ENCODE measurements at places on chromosomes 4 and X.
A peak's percentile ranks its signal among the peaks of the same experiment; 100 is the strongest.

- DNase-seq = peak; percentile 92
These were observed 541.4 kb upstream of the BOD1L1 start for GRCh38 chr4:14168919-14169318.

- DNase-seq = peak; percentile 63
These were observed 111.5 kb downstream of the DTHD1 start for GRCh38 chr4:36392916-36393315.

- no peak for DNase-seq
These were observed at the start of gene ART3 for GRCh38 chr4:76074468-76074867. Gene ART3 (plus strand): TSS chr4:76074709. CDS start chr4:76075890, 1,181 bp downstream.

- no peak for DNase-seq
These were observed 689 bp downstream of the EXOC1L start for GRCh38 chr4:55820279-55820678.

- no peak for DNase-seq
These were observed 54.4 kb upstream of the MND1 start for GRCh38 chr4:153290134-153290533.

- DNase-seq = no peak
These were observed 560.8 kb upstream of the ATOH1 start for GRCh38 chr4:93267747-93268146.

GRCh38 chr4:8061573-8061972 lies 97.0 kb downstream of the ABLIM2 start:
- DNase-seq = no peak

- no peak for DNase-seq
These were observed 3.7 kb downstream of the ADGRG4 start for GRCh38 chrX:136304493-136304892.

GRCh38 chrX:137565921-137566745 lies at the start of gene ZIC3:
Gene ZIC3 (plus strand): TSS chrX:137566127. CDS start chrX:137566692, 565 bp downstream.
- DNase-seq = no peak

DNA sequence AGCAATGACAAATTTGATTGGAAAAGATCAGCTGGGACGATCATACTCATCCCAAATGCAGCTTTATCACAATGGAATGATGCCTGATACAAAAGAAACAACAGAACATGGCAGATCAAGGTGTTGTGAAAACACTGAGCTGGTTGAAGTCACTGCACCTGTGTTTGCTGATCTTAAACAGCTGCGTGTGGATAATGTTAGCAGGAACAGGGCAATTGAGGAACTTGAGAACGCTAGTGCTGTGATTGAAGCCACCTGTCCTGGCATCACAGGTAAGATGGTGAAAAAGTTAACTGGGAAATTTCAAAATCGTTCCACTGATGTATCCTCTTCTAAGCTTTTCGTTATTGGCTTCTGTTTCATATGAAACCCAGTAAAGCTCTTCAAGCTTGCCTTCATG lies 27.4 kb upstream of the SOD3 start:
- DNase-seq = no peak

Measured in foreskin keratinocyte (primary cell).